ENCODE measurements at places on chromosomes 1 and 21. TPM values are rescaled to one million over a fixed set of nuclear protein-coding genes. Genes with fewer than 3 reads are reported as not detected.
A peak's percentile ranks its signal among the peaks of the same experiment; 100 is the strongest.

The ZNF593OS gene
- 2.1 TPM for total RNA-seq

DNA sequence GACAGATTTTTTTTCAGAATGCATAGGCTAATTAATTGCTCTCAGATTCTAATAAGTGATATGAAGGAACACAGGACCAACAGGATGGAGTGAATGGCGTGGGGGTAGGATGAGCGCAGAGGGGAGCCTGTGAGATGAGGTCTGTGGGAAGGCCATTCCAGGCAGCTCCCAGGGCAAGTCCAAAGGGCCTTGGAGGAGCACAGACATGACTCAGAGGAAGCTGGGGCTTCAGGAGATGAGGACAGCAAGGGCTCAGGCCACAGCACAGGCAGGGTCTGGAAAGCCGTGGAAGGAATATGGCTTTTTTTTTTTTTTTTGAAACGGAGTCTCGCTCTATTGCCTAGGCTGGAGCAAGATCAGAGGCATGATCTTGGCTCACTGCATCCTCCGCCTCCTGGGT is 35.1 kb downstream of the FMN2 start:
- no peaks in the 10 kb centered on the region for H3K36me3 ChIP-seq
- no peak overlapping the region for H3K27ac ChIP-seq
- DNase-seq = no peak

DNA sequence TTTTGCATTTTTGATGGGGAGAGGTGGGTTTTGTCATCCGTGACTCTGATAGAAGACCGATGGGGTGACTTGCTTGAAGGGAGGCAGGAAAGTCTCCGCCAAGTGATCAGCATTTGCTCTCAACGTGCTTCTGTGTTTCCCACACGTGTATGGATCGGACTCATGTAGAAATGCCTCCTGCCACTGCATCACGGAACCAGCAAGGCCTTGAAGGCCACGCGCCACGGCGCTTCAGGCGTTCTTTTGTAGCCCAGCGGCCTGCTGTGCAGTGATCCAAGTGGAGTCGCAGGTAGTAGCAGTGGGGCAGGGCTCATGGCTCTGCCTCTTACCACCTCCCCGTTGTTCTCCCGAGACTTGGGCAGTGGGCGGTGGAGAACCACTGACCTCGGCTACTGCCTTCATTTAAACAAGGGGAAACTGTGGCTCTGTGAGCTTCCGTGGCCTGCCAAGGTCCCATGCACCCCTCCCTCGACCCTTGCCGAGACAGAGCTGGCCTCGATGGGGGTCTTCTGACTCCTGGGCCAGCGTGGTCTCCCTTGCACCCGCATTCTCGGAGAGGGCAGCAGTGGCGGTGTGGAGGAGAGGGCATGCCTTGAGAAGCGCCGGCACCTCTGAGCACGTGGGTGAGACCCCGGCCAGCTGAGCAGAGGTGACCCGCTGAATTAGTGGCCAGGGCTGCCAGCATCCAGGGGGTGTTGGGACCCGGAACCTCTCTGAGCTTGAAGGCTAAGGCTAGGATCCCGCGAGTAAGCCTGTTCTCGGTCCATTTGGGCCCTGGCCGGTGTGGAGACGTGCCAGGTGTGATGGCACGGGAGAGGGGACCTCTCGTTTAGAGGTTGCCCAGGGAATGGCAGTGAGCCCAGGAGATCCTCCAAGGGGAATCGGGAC is 46.1 kb upstream of the ABCG1 start:
- no peaks in the 10 kb centered on the region for H3K27me3 ChIP-seq
- H3K27ac ChIP-seq = no peak overlapping the region
- no peak for DNase-seq
- no peaks in the 10 kb centered on the region for H3K36me3 ChIP-seq

The TNFSF4 gene
- 2.1 TPM for total RNA-seq

DNA sequence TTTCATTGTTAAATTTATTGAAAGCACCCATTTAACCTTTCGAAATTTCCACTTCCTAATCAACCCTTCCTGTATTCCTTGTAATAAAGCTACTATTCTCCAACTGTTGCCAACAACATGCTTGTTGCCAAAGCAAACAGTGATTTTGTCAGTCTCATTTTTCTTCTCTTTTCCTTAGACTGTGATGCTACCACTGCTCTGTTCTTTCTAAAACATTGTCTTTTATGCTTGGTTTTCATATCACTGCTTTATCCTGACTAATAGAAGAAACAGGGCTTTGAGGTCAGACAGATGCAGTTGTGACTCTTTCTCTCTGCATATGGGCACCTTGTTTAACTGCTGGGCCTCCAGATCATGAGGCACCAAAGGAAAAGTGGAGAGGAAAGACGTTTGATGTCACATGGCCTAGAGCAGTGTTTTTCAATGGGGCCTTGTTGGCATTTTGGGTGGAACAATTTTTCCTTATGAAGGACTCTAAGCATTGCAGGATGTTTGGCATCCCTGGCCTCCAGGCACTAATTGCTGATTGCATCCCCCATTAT is 56.1 kb downstream of the HMCN1 start:
- no peaks in the 10 kb centered on the region for H3K4me1 ChIP-seq
- H3K36me3 ChIP-seq = no peaks in the 10 kb centered on the region
- no peak for DNase-seq
- H3K27ac ChIP-seq = no peak overlapping the region
- H3K27me3 ChIP-seq = no peaks in the 10 kb centered on the region
- no peak overlapping the region for H3K4me3 ChIP-seq

The FAM3B gene
- not detected for total RNA-seq

GRCh38 chr1:1112237-1112985 is 3.5 kb downstream of the C1orf159 start:
- H3K4me1 ChIP-seq = peaks cover 6% of the 10 kb centered on the region
- no peaks in the 10 kb centered on the region for H3K36me3 ChIP-seq
- no peak overlapping the region for H3K27ac ChIP-seq
- H3K27me3 ChIP-seq = peaks cover 15% of the 10 kb centered on the region

The C1orf50 gene
- 5.3 TPM for total RNA-seq

The LMX1A gene
- total RNA-seq = 8.7 TPM

The UBE2U gene
- total RNA-seq = not detected

DNA sequence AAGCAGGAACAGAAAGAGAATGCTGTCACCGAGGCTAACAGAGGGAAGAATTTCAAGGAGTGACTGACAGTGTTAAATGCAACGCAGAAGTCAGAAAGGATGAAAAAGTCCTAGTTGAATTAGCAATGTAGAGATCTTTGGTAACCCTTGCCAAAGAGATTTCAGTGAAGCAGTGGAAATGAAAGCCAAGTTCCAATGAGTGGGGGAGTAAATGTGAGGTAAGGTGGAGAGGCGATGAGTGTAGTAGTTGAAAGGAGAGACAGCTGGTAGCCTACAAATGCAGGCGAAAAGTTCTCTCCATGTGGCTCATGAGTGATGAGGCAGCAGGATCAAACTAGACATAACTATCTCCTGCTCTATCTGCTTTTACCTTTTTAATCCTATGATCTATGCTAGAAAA is 74.6 kb upstream of the IPO9 start:
- peak overlapping the region; percentile 96 for H3K27ac ChIP-seq
- H3K27me3 ChIP-seq = no peaks in the 10 kb centered on the region
- H3K4me1 ChIP-seq = peaks cover 92% of the 10 kb centered on the region
- H3K36me3 ChIP-seq = peaks cover 4% of the 10 kb centered on the region
- DNase-seq = no peak

DNA sequence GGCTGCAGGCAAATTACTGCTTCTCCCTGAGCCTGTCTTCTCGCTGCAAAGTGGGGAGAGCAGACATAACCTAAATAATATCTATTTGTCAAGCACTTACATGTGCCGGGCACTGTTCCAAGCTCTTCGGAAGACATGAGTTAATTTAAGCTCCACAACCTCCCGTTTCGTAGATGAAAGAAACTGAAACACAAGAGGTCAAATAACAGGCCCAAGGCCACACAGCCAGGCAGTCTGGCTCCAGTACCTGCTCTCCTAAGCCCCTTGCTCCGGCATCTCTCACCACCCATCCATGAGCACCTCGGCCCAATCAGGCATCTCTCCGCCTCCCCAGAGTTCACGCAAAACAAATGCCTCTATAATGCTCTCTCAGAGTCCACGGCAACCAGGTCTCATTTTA is 65.4 kb downstream of the TAS1R2 start:
- peaks cover 17% of the 10 kb centered on the region for H3K4me1 ChIP-seq
- no peak for DNase-seq
- no peak overlapping the region for H3K27ac ChIP-seq
- no peak overlapping the region for H3K4me3 ChIP-seq
- H3K36me3 ChIP-seq = no peaks in the 10 kb centered on the region
- peaks cover 7% of the 10 kb centered on the region for H3K27me3 ChIP-seq

The CIART gene
- 25.3 TPM for total RNA-seq

- H3K36me3 ChIP-seq = no peaks in the 10 kb centered on the region
- no peak overlapping the region for H3K4me3 ChIP-seq
- no peak for DNase-seq
- peaks cover 21% of the 10 kb centered on the region for H3K4me1 ChIP-seq
Observed at GRCh38 chr1:180901076-180901990, 11.4 kb upstream of the KIAA1614 start.

- H3K27me3 ChIP-seq = no peaks in the 10 kb centered on the region
- H3K4me3 ChIP-seq = no peak within 1 kb of the TSS
- H3K4me1 ChIP-seq = no peaks in the 10 kb centered on the region
- DNase-seq = no peak
Observed at GRCh38 chr1:84143796-84144565, at the start of gene PRKACB. PRKACB (plus strand) TSS chr1:84144271; CDS start chr1:84144362, 91 bp downstream.

DNA sequence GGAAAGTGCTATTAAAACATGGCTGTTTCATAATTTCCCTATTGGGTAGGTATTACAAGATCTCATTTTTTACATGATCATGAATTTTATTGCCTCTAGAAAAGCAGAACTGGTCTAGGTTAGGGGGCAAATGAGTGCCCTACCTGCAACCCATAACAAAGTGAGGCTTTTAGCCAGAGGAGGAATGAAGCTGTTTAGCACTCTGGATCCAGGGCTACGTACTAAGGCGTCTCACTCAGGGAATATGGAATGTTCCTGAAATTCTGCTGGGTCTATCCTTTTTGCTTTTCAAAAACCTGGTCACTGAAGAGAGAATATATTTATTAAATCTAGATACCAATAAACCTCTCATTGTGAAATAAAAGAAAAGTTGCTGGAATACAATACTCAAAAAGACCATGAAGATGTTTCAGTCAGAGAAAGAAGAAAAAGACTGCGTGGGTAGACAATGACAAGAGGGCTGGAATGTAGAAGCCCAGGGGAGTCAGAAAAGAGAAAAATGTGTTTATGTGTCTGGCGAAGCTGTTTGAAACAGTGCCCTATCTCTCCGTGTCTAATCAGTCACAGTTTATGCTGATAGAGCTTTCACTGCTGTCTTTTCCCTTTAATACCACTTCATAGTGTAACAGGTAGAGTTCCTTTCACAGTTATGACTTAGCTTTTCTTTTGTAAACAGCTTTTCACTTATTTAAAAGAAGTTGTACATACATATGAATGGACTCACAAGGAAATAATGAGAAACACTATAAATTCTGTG is 25.0 kb upstream of the SYDE2 start:
- no peaks in the 10 kb centered on the region for H3K27me3 ChIP-seq
- no peak for DNase-seq
- no peaks in the 10 kb centered on the region for H3K36me3 ChIP-seq
- H3K4me3 ChIP-seq = no peak overlapping the region
- peaks cover 15% of the 10 kb centered on the region for H3K4me1 ChIP-seq

DNA sequence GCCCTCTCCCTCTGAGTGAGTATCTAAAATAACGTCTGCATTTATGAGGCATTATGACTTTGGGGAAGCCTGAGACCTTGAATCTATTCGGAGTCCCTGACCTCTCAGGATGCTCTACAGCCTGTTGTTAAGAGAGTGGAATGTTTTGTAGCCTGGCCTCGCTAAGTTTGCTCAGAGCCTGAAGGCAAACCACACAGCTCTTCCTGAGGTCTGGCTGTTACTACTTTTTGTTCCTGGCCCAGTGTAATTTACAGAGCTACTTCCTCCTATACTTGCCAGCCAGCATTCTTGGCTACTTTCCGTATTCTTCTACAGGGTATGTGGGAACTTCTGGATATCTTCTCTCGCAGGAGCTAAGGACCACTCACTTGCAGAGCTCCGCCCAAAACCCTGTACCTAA is 3.6 kb upstream of the ZMYM4 start:
- no peak overlapping the region for H3K4me3 ChIP-seq
- H3K27me3 ChIP-seq = no peaks in the 10 kb centered on the region
- peaks cover 6% of the 10 kb centered on the region for H3K4me1 ChIP-seq
- no peaks in the 10 kb centered on the region for H3K36me3 ChIP-seq
- DNase-seq = no peak

The CLDN17 gene
- total RNA-seq = not detected

The CACYBP gene
- total RNA-seq = 166 TPM

- no peak for DNase-seq
- H3K4me3 ChIP-seq = peak overlapping the region; percentile 50
- no peak overlapping the region for H3K27ac ChIP-seq
- no peaks in the 10 kb centered on the region for H3K36me3 ChIP-seq
- H3K27me3 ChIP-seq = peaks cover 18% of the 10 kb centered on the region
- peaks cover 28% of the 10 kb centered on the region for H3K4me1 ChIP-seq
Observed at GRCh38 chr1:32869923-32870614, 643 bp downstream of the FNDC5 start.

DNA sequence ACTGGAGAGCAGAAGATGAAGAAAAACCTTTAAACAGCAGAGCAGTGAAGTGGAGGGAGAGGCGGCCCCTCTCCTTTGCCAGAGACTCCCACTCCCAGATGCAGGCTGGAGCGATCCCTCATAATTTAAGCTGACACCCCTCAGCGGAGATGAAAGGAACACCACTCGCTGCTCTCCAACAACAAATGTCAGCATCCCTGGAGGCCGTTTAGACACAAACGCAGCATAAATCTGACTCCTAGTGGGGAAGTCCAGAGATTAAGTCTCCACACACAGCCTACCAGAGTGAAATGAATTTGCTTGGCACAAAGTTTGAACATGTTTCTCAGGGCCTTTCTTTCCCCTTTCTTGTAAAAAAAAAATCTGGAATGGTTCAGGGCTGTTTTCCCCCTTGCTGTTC is 137.8 kb downstream of the LMX1A start:
- H3K27me3 ChIP-seq = no peaks in the 10 kb centered on the region
- H3K27ac ChIP-seq = no peak overlapping the region
- no peaks in the 10 kb centered on the region for H3K36me3 ChIP-seq

DNA sequence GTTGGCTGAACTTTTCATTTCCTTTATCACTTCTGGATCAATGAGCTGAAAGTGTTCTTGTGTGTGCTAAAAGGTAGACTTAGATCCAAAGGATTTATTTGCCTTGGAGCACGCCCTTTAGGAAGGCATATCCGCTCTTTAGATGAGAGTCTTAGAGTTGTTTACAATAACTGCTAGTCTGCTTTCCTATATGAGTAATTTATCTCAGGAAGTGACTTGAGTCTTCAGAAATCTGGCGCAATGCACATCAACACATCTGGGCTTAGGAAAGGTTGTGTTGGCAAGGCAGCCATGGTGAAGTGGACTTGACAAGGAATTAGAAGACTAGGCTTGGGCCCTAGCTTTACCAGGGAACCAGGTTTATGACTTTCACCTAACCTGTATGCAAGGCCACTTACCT is 204.1 kb upstream of the PTGFR start:
- no peak overlapping the region for H3K4me3 ChIP-seq

DNA sequence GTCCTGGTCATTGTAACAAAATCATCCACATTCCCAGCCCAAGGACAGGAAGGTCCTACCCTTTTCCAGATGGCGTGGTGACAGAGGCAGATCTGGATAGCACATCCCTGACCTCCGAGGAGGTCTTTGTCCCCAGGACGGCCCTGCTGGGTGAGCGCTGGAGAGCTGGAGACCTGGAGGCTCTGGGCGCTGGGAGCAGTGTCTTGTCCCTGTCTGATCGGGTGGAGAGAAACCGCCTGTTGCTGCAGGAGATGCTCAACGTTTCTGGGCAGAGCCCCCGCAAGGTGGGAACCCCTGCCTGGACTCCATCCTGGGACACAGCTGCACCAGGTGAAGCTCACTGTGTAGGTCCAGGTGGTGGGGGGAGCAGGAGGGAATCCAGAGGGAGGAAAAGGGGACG is 4.1 kb downstream of the KIAA1614 start:
- peaks cover 26% of the 10 kb centered on the region for H3K27me3 ChIP-seq
- no peak overlapping the region for H3K27ac ChIP-seq
- H3K4me3 ChIP-seq = no peak overlapping the region
- H3K36me3 ChIP-seq = no peaks in the 10 kb centered on the region
- H3K4me1 ChIP-seq = peaks cover 22% of the 10 kb centered on the region

Measured in neural progenitor cell (in vitro differentiated cells).